Inflammatory macrophage treated with lipopolysaccharide for 1 hour (primary cell): ENCODE measurements at places on chromosomes 3 and 15.

GRCh38 chr3:157514371-157514895, 11.2 kb upstream of the VEPH1 start:
- DNase-seq: no peak

DNA sequence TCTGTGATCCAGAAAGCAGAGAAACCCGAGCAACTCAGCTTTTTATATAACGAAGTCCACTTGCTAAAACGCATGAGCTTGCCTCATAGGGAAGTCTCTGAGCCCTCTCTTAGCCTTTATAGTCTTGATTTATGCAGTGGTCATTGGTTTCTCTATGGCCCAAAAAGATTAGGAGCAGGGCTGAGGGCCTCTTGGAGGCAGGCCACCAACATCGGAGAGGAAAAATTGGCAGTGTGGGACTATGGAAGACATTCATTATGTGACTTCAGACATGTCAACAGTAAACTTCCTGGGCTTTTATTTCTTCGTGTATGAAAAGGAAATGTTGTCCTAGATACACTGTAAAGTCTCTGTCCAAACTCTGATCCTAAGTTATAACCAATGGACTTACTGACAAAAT, 13.5 kb downstream of the RAB8B start:
- DNase-seq: no peak

DNA sequence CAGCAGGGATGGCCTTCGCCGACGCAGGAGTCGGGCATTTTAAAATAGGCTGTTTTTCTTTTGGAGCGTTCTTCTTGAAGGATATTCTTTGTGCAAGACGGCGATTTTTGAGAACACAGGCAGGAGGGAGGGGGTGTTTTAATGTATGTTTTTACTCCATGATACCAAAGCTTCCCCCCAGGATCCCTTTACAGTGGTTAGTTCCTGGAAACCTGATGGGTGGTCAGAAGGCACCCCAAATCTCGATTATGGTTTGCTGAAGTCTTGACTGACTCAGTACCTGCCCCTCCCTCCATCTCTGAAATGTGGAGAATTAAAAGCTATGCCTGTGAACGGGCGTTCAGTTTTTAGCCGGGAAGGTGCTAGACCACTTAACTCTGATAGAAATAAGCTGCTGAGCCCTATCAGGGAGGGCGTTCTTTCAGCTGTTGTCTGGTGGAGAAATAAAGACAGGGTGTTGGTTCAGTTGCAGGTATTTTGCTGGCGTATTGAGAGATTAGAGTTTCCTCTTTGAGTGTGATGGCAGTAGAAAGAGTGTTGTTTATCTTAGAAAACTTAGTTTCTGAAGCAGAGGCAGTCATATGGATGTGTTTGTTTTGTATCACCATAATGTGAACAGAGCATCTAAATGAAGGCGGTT, 3.4 kb downstream of the IGF1R start:
- DNase-seq: no peak

DNA sequence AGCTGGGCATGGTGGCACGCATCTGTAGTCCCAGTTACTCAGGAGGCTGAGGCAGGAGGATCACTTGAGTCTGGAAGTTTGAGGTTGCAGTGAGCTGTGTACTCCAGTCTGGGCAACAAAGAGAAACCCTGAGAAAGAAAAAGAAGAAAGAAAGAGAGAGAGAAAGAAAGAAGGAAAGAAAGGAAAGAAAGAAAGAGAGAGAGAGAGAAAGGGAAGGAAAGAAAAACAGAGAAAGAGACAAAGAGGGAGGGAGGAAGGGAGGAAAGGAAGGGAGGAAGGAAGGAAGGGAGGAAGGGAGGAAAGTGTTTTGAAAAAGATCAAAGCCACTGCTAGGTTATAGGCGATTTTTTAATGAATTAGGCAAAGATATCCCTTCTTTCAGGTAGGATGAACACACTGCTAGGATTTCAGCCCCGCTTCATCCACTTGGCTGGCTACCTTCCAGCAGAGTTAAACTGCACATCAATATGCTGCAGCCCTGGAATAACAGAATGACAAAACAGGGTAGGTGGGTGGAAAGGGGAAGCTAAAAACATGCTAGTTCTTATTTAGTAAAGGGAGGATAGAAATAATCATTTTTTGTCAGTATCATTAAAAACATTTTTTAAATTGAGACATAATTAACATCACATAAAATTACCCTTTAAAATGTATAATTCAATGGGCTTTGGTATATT, 12.8 kb upstream of the PPARG start:
- DNase-seq: peak; percentile 59

- DNase-seq: peak; percentile 55
Observed at GRCh38 chr3:54853573-54854404, 74.1 kb downstream of the LRTM1 start.

- DNase-seq: no peak
Observed at GRCh38 chr3:46422617-46423016, 15.6 kb downstream of the CCRL2 start.

- DNase-seq: peak; percentile 17
Observed at GRCh38 chr15:98147415-98147814, 186.9 kb downstream of the ARRDC4 start.

GRCh38 chr3:194443901-194444300, 42.9 kb downstream of the ATP13A3 start:
- no peak for DNase-seq

DNA sequence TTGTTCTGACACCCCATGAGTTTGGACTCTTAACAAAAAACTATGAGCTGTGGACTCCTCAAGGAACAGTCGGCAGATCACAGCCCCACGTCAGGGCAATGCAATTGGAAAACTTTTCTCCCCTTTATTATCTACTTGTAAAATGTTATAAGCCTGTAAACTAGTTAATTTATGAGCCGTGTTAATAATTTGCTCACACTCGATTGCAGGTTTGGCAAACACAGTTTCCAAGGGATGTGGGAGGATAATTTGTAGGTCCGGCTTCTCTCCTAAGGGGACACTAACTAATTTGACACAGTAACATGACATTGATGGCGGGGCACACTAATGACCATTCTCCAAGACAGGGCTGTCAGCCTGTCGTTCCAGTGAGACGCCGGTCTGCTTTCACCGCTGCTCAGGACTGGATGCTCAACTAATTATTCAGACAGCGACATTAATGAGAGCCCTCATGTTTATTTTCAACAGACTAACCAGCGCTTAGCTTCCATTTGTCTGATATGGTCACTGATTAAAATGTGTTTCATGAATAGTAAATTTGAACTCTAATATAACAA, 222.1 kb downstream of the FOXP1 start:
- no peak for DNase-seq

DNA sequence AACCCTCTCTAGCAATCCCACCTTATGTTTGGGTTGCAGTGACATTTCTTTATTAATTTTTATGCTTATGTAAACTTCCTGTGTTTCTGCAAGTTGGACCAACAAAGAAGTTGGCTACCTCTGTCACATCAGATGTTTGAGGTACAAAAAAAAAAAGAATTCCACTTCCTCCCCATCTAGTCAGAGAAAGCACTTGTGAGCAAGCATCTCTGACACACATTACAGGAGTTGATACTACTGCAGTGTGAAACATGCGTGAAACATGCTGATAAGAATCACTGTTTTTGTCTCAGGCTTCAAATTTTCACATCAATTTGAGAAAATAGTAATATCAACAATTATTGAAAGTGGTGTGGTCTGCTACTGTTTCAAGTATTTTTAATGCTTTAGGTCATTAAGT, 1.3 kb downstream of the SCAANT1 start:
- no peak for DNase-seq

DNA sequence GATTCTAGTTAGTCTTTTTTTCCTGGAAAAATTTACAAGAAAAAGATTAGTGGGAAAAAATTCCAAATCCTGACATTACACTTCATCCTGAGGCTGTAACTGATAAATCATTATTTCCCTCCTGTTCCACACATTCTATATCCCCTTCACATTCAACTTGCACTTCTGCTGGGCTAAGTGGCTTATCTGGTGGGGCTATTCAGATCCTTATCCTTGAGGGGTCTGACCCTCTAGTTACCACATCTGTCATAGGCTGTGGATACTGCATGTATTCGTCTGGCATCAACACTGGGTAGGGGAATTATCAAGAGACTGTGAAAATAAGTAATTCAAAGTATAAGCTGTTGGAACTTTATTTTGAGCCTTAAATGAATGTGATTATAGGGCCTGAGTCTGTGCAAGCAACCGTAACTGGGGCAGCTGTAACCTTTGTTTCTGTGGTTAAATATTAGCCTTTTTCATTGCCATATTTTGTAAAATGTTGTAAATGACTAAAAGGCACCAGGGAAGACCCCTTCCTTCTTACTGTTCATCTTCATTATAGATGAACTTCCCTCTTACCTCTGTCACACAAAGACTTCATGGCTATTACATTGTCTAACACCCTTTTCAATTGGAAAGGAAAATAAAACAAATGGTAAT, 28.0 kb upstream of the TEX9 start:
- no peak for DNase-seq
